SHP77 (cell line): ENCODE measurements at places on chromosomes 12 and 14.

DNA sequence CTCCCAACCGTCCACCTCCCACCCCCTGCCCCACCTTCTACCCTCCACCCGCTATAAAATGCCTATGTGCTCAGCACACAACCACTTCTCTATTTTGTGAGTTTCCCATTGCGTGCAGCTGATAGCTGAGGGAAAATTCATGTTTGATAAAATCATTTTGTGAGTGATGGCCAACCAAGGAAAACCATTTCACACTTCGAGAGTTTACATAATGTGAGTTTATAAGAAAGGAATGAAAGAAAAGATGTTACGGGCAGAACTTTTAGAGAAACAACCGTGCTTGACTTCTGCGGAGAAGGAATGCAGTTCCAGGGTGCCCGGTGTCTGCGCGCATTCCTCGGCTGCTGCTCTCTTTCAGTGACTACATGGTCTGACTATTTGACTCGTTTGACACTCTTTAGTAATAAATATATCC is 140.9 kb downstream of the EFCAB11 start:
- DNase-seq: no peak

DNA sequence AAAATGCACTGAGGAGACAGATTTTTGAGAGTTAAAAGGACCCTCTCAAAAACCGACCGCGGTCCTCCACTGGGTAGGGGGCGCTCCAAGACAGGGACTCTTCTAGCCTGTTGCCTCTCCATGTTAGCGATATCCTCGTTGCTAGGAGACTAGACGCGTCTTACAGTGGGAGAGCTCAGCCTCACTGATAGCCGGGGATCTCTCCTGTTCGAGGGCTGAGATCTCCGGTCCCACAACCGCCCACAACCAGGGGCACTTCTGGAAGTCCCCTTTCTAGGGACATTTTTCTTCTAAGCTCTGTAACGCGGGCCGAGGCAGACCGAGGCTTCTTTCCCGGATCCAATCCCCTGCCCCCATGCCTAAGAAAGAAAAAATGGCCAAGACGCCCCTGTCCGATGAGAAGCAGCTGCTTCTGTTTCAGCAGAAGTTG is 21.3 kb downstream of the FKBP11 start:
- DNase-seq: peak; percentile 83

DNA sequence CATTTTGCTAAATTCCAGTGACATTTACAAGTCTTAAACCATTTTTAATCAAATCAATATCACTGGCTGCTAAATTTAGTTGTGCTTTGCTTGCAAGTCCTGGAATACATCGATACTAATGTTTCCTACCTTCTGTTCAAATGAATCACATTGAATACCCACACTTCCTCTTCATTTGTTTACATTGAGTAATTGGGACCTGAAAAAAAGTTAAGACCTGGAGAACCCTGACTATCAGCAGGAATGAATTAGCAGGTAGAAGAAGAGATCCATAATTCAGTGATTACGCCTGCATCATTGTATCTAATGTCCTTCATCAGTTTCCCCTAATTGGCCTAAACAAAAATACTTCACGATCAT is 369.3 kb downstream of the ETNK1 start:
- no peak for DNase-seq

DNA sequence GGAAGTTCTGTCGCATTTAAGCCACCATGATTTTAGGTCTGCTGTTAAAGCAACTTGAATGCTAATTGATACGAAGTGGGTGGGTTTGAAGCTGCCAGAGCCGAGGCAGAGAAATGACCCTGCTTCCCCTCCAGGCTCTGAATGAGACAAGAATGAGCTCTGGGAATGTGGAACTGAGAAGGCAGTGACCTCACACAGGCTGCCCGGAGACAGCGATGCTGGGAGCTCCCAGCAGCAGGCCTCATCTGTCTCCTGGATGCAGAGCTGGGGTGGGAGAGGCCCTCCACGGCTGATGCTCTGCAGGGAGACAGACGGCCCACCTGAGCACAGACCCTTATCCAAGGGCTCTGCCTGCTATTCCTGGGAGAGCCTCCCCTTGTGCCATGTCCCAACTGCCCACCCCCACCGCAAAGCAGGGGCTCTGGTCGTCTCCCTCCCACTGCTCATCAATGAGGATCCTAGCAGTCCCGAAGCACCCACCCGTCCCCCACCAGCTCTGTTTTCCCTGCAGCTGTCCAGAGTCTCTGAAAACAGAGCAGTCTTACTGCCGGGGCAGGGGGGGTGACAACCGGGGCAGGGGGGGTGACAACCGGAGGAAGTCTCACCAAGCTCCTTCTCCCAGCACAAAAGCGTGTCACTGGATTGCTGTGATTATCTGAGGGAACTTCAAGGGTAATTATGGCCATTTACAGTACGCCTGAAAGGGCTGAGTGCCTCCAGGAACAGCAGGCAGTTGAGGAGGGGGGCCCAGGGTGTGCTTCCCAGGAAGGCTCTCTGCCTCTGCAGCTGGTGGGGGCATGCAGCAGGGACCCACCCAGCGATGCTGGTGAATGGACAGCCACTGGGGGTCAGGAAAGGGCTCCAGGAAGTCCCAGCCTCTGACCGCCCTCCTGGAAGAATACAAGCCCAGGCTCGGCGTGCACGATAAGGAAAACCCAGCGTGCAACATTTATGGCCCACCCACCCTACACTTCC is 67.8 kb downstream of the CHGA start:
- no peak for DNase-seq

GRCh38 chr14:30558362-30558674 is 640 bp upstream of the G2E3 start:
- DNase-seq: no peak

DNA sequence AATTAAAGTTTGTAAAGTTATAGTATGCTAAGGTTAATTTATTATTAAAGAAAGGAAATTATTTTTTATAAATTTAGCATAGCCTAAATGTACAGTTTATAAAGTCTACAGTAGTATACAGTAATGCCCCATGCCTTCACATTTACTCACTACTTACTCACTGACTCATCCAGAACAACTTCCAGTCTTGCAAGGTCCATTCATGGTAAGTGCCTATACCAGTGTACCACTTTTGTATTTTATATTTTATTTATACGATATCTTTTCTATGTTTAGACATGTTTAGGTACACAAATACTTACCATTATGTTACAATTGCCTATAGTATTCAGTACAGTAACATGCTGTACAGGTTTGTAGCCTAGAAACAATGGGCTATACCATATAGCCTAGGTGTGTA is 95.1 kb upstream of the GRIN2B start:
- DNase-seq: no peak

- DNase-seq: no peak
These were observed 96.9 kb upstream of the TMPO start for GRCh38 chr12:98418357-98419075.

DNA sequence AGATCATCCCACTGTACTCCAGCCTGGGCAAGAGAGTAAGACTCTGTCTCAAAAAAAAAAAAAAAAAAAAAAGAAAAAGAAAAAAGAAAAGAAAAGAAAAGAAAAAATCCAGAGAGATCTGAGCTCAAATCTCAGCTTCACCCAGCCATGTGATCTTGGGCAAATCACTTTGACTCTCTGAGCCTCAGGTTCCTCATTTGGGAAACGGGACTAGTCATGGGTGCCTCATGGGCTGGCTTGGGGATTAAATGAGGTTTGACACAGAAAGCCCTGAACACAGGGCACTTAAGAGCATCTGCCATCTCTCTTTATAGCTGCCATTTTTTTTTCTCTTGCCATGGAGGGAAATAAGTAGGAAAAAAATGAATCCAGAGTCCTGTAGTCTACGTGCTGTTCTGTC is 86.2 kb upstream of the MYL2 start:
- DNase-seq: no peak

DNA sequence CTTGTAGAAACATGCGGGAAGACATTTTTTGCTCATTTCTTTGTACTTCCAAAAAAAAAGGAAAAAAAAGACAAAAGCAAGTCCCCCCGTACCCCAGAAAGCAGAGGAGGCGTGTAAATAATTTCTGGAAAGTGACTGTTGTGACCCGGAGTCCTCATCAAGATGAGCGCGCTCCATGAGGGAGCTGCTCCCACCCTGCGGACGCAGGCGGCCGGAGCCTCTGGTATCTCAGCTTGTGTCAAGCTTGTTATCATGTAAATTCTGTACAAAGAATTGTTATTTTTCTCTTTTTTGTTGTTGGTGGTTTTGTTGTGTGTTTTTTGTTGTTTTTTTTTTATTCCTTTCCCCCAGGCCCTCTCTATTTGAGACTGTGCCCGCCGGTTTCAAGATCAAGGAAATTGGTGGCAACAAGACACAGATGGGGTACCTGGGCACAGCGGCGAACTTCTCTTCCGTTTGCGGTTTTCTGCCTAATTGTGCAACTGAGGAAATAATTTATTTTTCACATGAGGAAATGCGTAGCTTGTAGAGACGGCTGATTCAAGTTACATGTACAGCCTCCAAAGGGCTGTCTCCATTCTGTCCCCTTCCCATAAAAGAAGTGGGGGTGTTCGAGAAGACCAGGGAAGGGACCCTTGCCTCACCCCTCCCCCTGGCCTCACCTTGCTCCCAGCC is 27.0 kb downstream of the HPD start:
- DNase-seq: no peak

GRCh38 chr14:74486164-74486563 is 6.9 kb downstream of the NPC2 start:
- no peak for DNase-seq

GRCh38 chr12:122137229-122137628 is 36.8 kb downstream of the IL31 start:
- no peak for DNase-seq

- DNase-seq: peak; percentile 74
These were observed 634 bp downstream of the MED13L start for GRCh38 chr12:116276652-116277466.

GRCh38 chr12:89363084-89363483 is 10.8 kb upstream of the DUSP6 start:
- DNase-seq: no peak

DNA sequence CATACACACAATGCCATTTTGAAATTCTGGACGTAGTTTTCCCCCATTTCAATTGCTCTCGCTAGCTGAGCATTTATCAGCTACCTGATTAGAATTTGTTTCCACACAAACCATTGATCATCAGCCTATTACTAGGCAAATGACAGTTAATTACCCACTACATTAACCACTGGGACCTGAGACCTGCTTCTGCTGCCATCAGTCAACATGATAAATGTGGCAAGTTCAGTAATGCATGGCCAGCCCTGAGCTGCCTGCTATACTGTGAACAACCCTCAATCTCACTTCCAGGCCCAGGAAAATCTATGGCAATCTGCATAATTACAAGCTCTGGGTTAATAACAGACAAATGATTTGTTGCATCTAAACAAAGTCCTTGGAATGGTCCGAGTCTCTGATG is 43.5 kb downstream of the LMO3 start:
- no peak for DNase-seq

DNA sequence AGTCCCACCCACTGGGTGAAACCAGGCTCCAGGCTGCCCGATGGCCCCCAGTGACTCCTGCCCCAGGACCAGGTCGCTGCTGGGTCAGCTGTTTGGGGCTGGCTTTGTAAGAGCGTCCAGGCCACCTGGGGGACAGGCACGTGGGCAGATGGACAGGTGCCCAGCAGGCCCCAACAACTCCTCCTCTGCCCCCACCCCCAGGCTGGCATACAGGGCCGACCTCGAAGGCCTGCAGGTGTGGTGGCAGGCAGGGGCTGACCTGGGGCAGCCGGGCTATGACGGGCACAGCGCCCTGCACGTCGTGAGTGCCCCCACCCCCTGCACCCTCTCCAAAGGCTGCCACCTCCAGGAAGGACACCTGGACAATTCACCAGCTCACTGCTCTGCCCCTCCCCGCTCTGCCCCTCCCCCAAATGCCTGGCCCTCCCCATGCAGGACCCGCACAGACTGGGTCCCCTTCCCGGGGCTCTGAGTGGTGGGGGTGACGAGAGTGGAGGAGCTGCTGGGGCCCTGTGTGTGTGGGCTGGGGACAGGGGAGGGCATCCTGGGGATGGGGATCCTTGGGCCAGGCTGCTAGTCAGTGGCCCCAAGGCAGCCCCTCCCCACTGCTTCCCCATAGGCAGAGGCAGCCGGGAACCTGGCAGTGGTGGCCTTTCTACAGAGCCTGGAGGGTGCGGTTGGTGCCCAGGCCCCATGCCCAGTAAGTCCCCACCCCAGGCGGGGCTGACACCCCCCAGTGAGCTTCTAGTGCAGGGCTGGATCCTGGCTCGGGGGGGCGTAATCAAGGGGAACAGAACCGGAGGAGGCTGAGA is 26.0 kb downstream of the ASPG start:
- DNase-seq: no peak

- DNase-seq: no peak
These were observed 32.8 kb upstream of the CMKLR1 start for GRCh38 chr12:108371801-108372344.

GRCh38 chr14:33938131-33938949 is 12.5 kb downstream of the EGLN3 start:
- peak; percentile 92 for DNase-seq

- no peak for DNase-seq
These were observed 8.0 kb downstream of the RBMS2 start for GRCh38 chr12:56529656-56530055.

GRCh38 chr12:1650260-1650977 is 21.4 kb downstream of the WNT5B start:
- no peak for DNase-seq

- DNase-seq: peak; percentile 17
These were observed 78.6 kb downstream of the ARF6 start for GRCh38 chr14:49971156-49972130.

GRCh38 chr14:89953602-89954001 is 928 bp downstream of the EFCAB11 start:
- no peak for DNase-seq

GRCh38 chr12:6451348-6452244 is at the start of gene TAPBPL:
Gene TAPBPL, plus strand, starts transcription at chr12:6452042. Its CDS starts 207 bp downstream, at chr12:6452249.
- peak; percentile 80 for DNase-seq

DNA sequence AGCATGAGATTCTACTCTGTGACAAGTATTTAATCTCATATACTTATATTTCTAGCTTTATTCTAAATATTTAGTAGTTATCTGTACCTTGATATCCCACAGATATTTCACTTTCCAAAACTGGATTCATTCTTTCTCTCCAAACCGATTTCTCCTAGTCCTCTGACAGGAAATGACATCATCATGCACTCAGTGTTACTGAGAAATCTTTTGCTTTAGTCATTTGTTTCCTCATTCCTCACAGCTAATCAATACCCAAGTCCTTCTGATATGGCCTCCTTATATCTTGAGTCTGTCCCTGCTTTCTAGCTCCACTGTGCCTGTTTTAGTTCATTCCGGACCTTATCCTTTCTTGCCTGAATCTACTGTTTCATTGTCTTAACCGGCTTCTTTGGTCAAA is 39.4 kb upstream of the E2F7 start:
- no peak for DNase-seq

DNA sequence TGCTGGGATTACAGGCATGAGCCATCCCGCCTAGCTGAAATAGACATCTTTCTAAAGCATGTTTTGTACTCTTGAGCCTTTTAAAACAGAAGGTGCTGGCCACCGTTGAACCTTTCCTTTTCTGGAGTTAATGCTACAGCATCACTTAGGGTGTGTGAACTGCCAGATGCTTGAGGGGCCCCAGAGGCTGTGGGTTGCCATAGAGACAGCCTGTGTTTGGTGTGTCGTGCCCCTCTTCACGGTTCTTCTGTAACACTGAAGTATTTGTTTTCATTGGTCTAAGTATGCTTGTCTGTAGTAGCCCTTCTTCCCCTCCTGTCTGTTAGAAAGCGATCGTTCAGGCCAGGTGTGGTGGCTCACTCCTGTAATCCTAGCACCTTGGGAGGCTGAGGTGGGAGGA is 30.8 kb downstream of the PLEKHG3 start:
- no peak for DNase-seq
